Kidney (tissue), 22 donors: ENCODE measurements at places on chromosomes 4 and X.

DNA sequence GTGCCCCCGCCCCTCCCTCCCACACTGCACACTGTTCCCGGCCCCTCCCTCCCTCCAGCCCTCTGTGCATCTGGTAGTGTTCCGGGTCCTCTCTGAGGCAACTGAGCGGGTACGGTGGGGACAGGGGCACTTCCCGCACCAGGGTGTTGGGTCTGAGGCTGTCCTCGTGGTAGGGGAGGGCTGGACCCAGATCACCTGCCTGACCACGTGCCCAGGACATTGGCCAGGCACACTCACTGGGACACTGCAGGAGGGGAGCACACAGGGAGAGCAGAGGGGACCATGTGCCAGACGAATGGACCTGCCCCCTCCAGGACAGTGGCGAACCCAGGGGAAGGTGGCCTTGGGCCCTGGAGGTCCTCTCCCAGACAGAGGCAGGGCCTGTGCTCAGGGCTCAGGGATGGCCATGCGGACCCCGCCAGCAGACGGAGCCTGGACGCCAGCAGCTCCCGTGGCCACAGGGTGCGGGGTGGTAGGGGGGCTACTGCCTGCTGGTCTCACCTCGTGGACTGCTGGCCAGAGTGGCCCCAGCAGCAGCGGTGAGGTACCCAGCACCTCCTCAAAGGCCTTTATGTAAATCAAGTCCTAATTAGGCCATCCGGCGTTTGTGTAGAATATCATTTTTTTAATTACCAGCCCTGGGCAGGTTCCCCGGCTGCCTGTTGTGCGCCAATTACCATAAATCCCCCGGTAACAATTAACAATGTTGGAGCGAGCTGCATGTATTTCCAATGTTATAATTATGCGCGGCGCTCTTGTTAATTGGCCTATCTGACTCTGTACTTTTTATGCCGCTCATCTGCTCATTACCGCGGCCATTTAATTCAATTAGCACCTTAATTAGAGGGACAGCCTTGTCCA lies 106.9 kb downstream of the FAM53A start:
- peak; percentile 53 for DNase-seq

DNA sequence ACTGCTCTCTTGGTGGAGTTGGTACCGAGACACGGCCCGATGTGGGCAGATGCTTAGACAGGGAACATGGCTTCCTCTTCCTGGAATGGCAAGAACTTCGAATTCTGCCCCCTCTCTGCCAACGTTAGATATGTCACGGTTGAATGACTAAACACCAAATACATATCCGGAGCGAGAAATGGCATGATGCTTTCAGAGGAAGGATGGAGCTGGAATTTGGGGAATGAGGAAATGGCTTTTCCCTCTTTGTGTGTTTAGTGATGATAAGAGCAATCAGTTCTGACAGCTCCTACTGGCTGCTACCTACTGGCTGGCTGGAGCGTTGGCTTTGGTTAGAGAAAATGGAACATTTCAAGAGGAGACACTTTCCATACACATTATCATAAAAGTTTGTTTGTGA lies 140.0 kb downstream of the DHRSX start:
- no peak for DNase-seq

- DNase-seq: no peak
Observed at GRCh38 chr4:15352524-15352923, 75.3 kb upstream of the C1QTNF7 start.

DNA sequence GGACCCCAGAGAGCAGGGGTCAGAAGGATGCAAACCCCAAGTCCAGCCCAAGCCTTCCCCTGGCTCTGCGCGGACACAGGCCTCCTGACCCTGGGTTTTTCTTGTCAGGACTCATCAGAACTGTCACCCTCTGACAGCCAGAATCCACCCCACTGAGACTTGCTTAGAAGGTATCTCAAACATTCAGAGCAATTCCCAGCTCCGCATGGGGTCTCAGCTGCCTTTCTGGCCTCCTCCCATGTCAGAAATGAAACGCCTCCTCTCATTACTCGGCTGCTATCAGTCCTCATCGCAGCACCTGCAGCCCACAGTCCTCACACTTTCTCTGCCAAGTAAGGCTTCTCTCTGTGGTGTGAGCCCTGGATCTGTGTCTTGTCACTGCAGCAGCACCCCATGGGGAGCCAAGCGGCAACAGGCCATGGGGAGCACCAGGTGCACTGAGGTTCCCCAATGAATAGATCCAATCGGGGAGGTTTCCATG lies 97.8 kb downstream of the WFS1 start:
- DNase-seq: no peak
